NT2/D1 (cell line): ENCODE measurements at places on chromosomes 6 and 20.

GRCh38 chr20:48080583-48080982 lies 295.3 kb upstream of the SULF2 start:
- DNase-seq: no peak

DNA sequence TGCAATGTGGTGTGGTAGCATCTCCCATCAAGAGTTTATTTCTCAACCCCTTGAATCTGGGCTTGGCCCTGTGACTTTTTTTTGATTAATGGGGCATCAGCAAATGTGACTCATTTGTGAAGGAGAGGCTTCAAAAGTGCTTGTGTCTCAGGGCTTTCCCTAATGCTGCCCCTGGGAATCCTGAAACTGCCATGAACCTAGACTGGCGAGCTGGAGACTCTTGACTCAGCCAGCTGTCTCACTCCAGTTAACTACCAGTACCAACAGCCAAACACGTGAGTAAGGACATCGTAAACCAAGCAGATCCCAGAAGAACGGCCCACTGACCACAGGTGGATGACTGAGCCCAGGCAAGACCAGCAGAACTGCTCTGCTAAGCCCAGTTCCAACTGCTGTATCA lies 72.8 kb upstream of the ADTRP start:
- no peak for DNase-seq

GRCh38 chr6:162942866-162943265 lies 215.1 kb downstream of the PACRG start:
- DNase-seq: no peak

DNA sequence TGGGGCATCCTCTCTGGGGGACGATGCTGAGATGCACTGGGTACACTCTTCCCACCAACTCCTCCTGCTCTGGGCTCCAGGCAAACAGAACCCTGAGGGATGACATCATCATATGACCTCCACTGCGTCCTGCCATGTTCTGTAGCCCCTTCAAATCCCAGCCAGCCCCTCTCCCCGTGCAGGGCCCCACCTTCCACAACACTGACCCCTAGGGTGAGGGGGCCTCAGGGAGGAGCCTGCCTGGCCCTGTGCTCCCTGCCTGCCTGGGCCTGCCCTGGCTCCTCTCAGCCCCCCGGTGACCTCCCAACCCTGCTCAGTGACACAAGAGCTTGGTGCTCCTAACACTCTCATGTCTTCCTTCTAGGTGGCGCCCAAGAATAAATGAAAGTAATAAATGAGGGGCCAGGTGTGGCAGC lies 9.6 kb upstream of the SPDEF start:
- DNase-seq: no peak

DNA sequence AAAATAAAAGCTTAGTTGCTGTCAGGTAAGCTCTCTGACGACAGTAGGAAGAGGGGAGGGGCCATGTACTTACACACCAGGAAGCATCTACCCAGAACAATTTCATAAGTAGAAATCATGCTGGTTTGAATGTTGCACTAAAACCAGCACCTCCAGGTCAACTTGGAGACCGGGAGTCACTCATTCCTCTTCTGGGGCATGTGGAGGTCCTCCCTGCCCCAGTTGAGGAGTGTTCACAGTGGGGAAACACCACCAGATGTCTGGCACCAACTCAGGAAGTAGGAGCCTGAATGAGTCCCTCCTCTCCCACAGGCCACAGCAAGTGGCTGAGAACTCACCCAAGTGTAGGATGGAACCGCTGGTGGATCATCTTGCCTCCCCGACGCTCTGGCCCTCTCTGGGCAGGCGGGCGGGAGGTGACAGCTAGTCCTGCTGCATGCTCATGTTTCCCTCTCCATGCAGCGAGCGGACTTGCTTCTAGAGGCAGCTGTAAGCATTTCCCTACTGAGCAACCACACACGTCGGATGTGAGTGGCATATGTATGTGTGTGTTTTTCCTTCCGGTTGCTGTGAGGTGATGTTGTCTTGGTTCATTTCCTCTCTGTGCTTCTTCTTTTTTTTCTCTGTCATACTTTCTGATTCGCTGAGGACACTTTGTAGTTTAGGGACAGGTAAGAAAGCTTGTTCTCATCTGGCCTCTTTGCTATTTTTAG lies 149.5 kb upstream of the NEDD9 start:
- no peak for DNase-seq

- DNase-seq: no peak
Observed at GRCh38 chr6:26016963-26017631, 54.5 kb downstream of the TRIM38 start.

DNA sequence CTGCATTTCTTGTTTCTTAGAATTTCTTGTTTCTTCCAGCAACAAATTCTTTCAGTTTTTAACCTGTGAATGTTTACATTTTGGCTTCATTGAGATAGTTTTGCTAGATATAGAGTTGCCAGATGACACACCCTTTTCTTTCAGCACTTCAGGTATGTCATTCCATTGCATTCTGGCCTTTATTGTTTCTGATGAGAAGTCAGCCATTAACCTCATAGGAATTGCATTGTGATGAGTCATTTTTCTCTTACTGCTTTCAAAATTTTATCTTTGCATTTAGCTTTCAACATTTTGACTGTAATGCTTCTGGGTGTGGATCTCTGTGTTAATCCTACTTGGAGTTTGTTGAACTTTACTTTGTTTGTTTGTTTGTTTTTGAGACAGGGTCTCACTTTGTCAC lies 440.3 kb upstream of the HS3ST5 start:
- no peak for DNase-seq

DNA sequence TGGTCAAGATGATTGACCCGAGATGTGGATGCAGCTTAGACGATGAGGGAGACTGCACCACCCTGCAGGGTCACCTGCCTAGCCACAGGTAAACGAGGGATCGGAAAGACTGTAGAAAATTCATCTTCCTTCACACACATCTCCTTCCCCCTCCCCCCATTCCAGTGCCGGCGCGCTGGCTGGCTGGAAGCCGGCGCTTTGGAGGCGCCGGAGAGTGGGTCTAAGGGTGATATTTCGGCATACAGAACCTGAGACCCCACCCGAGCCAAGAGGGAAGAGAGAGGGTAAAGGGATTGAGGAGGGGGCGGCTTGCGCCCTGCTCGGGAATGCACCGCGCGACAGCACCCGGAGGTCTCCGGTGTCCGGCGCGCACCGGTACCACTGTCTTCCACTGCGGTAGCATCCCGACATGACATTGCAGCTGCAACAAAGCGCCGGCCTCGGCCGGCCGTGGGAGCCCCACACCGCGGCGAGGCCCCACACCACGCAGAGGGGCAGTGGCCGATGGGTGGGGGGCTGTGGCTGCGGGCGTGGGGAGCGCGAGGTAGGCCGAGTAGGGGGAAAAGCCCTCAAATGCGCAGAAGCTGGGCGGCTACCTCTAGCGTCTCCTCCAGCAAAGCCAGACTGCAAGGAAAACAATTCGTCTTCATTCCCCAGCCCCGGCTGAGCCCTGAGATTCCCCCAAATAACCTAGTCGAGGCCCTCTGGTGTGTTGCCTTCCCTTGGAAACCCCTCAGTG lies 984 bp downstream of the TNFRSF21 start:
- DNase-seq: no peak

GRCh38 chr6:147758303-147758702 lies 249.8 kb downstream of the SAMD5 start:
- no peak for DNase-seq

DNA sequence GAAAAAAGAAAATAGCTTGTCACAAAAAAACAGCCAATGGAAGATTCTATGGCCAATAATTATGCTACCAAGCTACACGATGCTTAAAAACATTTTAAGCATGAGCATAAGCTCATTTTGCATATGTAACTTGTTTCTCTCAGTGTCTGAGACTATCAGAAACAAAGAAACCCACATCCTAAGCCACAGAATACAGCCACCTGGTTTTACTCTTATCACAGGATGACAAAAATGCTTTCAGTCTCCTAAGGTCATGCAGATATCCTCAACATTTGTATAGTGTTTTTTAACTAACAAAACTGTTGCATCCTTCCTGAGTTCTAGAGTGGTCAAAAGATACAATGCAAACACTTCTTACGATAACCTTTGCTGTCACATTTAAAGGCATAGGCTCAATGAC lies 172.1 kb upstream of the RUNX2 start:
- DNase-seq: no peak

- no peak for DNase-seq
Observed at GRCh38 chr6:156747715-156748114, 29.5 kb upstream of the ARID1B start.

DNA sequence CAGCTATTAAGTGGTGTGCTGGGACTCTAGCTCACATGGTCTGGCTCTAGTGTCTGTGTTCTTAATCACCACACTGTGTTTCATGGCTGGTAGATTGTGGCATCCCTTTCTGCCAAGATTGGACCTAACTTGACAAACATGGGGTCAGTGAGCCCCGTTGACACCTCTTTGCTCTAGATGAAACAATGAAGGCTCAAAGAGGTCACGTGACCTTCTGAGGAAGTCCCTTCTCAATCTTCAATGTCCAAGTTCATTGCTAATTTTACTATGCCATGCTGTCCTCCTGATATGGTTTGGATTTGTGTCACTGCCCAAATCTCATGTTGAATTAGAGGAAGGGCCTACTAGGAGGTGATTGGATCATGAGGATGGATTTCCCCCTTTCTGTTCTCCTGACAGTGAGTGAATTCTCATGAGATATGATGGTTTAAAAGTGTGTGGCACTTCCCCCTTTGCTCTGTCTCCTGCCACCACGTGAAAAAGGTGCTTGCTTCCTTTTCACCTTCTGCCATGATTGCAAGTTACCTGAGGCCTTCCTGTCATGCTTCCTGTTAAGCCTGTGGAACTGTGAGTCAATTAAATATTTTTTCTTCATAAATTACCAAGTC lies 177.8 kb upstream of the MYLIP start:
- DNase-seq: no peak

DNA sequence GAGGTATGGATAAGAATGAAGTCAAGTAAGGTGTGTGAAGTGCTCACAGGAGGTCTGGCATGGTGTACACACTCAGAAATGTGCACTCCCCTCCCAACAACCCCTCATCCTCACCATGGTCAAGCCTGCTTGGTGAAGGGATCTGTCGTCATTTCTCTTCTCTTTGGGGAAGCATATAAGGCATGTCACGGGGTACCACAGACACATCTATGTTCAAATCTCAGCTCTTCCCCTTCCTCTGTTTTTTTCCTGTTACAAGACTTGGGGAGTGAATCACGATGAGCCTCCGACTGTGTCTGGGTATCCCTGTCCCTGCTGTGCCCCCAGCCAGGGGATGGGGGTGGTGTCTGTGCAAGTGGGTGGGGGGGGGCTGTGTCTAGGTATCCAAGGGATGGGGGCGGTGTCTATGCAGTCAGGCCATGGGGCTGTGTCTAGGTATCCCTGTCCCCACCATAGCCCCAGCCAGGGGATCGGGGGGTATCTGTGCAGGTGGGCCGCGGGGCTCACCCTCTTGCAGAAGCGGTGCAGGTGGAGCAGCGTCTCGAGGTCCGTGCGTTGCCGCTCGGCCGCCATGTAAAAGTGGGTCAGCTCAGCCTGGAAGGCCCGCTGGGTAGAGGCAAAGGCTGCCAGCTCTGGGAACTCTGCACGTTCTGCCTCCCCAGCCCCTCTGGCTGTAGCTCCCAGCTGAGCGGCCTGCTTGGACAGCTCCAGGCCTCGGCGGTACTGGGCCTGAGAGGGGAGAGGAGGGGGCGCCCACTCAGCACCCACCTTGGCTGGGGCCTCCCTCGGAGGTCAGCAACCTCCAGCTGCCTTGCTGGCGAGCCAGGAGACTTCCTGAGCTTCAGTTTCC lies 43.6 kb downstream of the KIAA1755 start:
- DNase-seq: no peak

GRCh38 chr6:107308677-107309076 lies 150.7 kb downstream of the PDSS2 start:
- no peak for DNase-seq

DNA sequence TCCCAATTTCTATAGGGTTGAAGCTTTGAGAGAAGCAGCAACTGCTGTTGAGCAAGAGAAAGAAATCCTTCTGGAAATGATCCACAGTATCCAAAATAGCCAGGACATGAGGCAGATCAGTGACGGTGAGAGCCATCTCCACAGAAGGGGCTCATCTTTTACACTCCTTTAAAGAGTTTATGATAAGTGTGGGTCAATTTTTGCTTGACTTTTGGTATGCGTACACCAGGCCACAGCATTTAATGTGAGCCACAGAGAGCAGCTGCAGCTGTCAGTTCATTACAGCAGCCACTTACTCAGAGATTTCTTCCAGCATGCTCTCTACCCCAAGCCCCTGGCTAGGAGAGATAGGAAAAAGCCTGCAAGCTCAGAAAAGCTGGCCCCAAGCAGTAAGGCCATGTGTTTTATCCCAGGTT lies 9.9 kb downstream of the BAG2 start:
- DNase-seq: no peak

DNA sequence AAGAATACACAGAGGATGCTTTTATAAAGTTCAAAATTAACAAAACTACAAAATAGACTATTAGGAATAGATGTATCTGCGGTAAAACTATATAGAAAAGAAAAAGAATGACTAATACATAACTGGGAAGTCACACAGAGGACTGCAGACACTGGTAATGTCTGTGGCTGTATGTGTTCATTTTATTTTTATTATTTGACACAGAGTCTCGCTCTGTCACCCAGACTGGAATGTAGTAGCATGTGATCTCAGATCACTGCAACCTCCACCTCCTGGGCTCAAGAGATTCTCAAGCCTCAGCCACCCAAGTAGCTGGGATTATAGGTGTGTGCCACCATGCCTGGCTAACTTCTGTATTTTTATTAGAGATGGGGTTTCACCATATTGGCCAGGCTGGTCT lies 38.9 kb downstream of the ESF1 start:
- no peak for DNase-seq

DNA sequence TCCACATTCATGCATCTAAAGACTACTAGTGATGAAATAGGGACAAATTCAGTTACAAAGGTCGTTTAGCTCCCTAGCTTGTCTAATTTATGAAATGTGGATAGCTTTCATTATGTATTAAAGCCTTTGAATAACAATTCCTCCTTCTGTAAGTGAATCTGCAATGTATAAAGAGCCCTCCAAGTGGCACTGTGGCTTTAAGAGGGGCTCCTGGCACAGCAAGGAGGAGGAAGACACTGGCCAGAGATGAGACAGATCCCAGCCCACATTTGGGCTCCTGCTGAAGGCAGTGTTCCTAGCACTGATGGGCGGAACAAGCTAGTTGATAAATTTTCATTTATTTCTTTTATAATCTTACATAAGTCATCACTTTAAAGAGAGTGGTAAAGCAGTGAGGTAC lies 17.6 kb upstream of the FUCA2 start:
- no peak for DNase-seq

GRCh38 chr6:131823276-131823902 lies 15.6 kb downstream of the ENPP1 start:
- DNase-seq: no peak
